Right forelimb (tissue), 1 donor: ENCODE measurements at places on chromosomes 5 and 9.

GRCh38 chr5:111367115-111367514 is 142.9 kb downstream of the CAMK4 start:
- DNase-seq: no peak

DNA sequence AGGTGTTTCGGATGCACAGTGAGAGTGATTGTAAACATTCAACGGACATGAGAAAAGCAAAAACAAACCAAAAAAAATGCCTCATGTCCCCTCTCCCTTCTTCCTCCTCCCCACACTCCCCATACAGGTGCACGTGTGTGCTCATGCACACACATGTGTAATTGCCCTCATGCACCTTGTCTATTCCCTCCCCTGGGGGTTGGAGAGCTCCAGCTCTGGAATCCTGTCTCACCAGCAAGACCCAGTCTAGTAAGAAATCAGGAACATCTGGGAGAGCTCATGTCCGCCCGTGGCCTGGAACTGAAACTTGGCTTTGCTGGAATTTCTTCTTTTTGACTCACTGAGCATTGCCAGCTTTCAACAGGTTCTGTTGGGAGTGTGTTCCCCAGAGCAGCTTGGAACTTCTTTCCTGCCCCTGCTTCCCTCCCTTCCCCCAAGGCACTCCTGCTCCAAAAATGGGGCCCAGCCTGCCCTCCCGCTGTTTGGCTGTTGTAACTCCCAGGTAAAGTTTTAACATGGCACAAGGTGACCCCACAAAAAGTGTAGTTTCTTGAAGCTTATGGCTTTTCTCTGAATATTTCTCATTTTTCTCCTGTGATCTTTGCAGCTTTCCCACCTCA is 190.1 kb downstream of the NR3C1 start:
- DNase-seq: no peak

GRCh38 chr5:113162770-113163169 is 186.2 kb downstream of the DCP2 start:
- no peak for DNase-seq

- DNase-seq: peak; percentile 68
These were observed 222.0 kb upstream of the KLF4 start for GRCh38 chr9:107711542-107711941.

DNA sequence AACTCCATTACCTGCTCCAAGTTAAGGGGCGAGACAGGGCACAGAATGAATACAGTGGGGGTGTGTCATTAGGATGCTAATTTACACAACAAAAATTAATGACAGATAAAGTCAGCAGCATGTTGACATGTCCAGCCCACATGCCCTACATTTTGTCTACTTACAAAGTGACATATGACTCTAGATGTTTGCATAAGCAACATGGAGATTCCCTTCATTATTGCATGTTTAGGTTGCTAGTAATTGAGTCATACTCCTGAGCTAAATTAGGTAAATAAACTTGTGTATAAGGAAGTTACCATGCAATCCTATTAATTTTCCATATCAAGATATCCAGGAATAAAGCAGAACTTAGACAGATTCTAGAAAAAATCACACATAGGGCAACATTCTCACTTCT is 232.2 kb downstream of the PDE4D start:
- no peak for DNase-seq

DNA sequence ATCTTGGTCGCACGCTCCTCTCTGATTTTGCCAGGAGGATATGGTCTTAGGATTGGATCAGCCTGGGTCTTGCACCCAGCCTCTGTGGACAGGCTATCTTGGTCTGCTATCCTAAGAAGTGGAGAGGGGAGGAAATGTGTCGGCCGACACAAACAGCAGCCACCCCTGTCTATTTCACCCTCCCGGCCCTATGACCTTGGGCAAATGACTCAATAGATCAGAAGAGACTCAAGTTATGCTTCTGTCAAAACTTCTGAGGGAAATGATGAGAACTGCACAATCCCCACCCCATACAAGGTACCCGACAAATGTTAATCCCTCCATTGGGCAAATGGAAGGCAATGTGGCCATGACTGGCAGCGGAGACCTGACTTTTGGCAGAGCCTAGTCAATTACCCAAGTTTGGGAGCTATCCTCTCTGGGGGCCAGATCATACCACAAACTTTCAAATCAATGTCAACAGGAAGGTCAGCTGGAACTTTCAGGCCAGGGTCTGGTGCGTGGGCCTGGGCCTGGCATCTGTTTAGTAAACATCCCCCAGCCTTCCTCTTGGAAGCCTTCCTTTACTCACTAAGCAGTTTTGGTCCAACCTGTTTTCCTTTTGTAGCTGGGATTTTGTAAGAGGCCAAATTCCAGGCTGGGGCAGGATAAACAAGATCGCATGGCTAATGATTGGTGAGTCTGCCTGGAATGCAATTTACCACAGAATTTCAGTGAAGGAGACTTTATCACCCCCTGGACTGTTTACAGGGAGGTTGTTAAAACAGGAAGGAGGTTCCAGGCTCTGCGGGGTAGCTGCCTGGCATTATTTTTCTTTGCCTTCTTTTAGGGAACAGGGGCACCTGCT is 64.2 kb upstream of the CPEB4 start:
- no peak for DNase-seq

- DNase-seq: no peak
These were observed 44.0 kb upstream of the IER5L start for GRCh38 chr9:129221979-129222635.

GRCh38 chr5:157342822-157343402 is 77.0 kb downstream of the CYFIP2 start:
- DNase-seq: no peak

DNA sequence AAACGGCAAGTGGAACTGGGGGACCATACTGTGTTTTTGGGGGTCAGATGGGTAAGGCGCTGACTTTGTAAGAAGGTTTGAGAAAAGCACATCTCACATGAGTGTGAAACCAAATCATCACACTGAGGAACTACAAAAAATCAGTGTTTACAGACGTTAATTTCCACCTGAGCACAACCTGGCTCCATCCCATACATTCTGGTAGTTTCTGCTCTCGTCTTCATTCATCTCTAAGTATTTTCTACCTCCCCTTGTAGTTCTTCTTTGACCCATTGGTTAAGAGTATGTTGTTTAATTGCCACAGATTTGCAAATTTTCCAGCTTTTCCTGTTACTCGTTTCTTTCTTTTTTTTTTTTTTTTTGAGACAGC is 8.9 kb upstream of the DPP7 start:
- DNase-seq: no peak

GRCh38 chr5:80156156-80156555 is 99.7 kb downstream of the SERINC5 start:
- DNase-seq: no peak

- no peak for DNase-seq
These were observed 109.8 kb downstream of the HMHB1 start for GRCh38 chr5:143921525-143922311.

GRCh38 chr5:141558150-141558549 is 60.6 kb downstream of the DIAPH1 start:
- DNase-seq: no peak

DNA sequence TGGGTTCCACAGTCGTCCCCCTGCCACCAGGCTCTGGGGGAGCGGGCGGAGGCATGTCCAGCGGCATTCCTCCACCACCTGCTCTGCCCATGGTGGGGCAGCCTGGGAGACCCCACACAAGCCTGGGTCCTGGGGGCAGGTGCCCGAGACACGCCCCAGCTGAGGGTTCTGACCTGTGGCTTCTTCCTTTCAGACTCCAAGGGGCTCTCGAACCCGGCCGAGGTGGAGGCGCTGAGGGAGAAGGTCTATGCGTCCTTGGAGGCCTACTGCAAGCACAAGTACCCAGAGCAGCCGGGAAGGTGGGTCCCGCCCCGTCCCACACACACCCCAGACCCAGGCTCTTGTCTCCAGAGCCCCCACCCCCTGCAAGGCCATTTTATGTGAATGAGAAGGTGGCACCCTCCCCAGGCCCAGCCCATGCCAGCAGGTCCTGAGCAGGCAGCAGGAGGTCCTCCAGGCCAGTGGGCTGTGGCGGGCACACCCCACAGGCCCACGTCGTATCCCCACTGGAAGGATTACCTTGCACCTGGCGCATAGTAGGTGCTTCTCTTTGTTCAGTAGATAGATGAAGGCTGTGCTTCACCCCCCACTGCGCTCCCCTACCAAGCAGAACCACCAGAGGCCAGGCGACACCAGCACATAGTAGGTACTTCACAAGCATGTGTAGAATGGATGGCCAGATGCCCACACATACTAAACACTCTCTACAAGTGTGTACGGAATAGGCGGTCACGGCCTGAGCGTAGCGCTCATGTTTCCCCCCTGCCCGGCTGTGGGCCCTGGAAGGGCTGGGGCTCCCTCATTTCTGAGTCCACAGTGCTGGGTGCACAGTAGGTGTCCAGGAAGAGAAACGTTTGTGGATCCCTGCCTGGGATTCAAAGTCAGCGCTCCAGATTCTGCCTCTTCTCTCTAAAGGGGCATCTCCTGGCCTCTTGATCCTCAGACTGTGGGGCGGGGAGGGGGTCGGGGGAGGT is 107.9 kb downstream of the RXRA start:
- DNase-seq: peak; percentile 64

- DNase-seq: no peak
These were observed 33.9 kb downstream of the HRH2 start for GRCh38 chr5:175691761-175692160.
